Thyroid gland (tissue), 4 donors: ENCODE measurements at places on chromosomes 5 and 9. TPM values are rescaled to one million over a fixed set of nuclear protein-coding genes. Genes with fewer than 3 reads are reported as not detected.

GRCh38 chr5:140570488-140570887 lies 5.9 kb downstream of the SLC35A4 start:
- no peak for DNase-seq

GRCh38 chr9:16000811-16001210 lies 448.0 kb downstream of the CCDC171 start:
- DNase-seq: no peak

DNA sequence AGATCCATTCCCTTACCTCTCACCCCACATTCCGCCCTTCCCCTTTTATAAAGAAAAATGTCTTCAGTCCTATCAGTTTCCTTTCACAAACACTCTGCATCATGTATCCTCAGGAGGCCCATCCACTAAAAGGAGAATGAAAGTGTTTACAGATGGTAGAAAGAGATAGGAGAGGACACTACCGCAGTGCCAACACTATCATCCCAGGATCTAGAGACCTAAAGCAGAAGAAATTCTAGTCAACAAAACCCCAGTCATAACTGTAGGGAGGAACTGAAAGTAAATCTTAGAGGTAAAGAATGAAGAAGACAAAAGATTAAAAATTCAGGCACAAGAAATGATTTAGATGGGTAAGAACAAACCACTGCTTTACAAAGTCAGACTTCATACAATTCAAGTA lies 114.1 kb downstream of the MLLT3 start:
- no peak for DNase-seq

- no peak for DNase-seq
Measured at GRCh38 chr5:54753034-54753433, 232.4 kb downstream of the ESM1 start.

- no peak for DNase-seq
Measured at GRCh38 chr9:72185561-72185960, 36.3 kb downstream of the GDA start.

DNA sequence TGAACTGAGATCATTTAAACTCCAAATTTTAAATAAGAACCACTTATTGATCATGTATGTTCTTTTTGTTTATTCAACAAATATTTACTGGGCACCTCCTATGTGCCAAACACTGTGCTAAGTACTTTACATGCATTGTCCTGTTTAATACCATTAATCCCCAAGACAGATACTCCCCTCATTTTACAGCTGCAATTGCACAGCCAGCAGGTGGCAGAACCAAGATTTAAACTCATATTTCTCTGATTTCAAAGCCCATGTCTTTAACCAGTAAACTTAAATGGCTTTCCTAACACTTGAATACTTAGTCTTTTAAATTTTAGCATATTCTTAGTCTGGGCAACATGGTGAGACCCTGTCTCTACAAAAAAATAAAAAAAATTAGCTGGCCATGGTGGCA lies 43.4 kb upstream of the KIAA1958 start:
- no peak for DNase-seq

DNA sequence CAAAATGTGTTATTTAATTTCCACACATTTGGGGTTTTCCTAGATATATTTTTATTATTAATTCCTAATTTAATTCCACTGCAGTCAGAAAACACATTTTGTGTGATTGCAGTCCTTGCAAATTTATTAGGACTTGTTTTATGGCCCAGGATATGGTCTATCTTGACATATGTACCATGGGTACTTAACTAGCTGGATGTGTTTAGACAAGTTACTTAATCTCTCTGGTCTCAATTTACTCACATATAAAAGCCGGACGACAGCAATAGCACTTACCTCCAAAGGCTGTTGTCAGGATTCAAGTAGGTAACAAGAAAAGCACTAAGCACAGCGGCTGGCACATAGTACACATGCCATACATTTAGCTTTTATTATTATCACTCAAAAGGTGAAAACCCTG lies 118.2 kb upstream of the MSX2 start:
- DNase-seq: no peak

DNA sequence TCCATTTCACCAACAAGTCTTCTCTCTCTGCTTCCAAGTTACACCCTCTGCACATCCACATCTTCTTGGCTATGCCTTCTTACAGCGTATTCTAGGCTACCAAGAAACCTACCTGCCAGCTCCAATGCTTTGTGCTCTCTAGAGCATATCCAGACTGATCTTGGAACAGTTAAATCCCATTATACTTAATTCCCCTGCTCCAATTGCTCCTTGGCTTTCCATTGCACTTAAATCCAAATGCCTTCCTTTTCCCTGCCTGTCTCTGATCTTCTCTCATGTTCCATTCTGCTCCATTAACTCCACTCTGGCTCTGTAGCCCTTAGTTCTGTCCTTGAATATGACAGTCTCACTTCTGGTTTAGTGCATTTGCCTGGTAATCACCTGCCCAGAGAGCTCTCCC lies 322.4 kb downstream of the LRRC70 start:
- no peak for DNase-seq

- no peak for DNase-seq
Measured at GRCh38 chr9:13823026-13823425, 490.9 kb downstream of the NFIB start.

DNA sequence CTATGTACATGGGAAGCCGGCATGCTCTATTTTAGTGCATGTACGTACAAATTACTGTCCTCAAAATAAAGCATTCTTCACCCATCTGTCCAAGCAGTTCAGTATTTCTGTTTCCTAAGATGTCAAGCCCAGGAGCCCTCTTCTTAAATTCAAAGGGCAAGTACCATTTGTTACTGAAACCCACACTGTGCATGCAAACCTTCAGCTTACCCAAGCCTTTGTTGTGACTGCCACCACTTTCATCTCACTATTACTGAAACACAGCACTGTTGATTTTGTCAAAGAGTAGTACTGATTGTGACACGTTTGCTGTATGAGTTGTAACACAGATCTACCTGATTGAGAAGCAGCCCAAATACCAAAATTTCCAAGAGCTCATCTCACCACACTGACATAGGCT lies 390.4 kb upstream of the IZUMO3 start:
- DNase-seq: no peak

- DNase-seq: no peak
Measured at GRCh38 chr5:65858316-65858715, 68.1 kb upstream of the ERBIN start.

GRCh38 chr9:37466037-37466709 lies 923 bp upstream of the ZBTB5 start:
- DNase-seq: peak; percentile 68

GRCh38 chr5:3344671-3345070 lies 251.0 kb upstream of the IRX1 start:
- no peak for DNase-seq

- DNase-seq: no peak
Measured at GRCh38 chr5:175254155-175254554, 189.8 kb downstream of the DRD1 start.

GRCh38 chr9:113467183-113467582 lies 3.7 kb downstream of the RGS3 start:
- no peak for DNase-seq

DNA sequence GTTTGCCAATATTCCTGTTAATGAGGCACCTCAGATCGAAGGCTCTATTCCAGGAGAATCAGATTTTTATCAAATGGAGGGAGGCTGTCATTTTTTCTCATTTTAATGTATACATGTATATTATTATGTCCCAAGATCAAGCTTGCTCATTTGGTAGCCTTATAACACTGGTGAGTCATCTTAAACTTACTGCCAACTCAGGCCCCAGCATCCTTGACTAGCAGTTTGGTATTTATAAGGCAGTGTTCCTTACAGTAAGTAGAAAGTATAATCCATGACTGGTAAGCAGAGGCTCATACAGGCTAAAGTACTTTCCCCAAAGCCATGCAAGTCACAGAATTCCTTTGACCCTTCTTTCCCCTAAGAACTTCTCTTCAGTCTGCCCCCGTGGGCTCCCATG lies 90.7 kb upstream of the NR3C1 start:
- DNase-seq: no peak

- DNase-seq: no peak
Measured at GRCh38 chr9:19446361-19446861, 37.6 kb downstream of the ACER2 start.

DNA sequence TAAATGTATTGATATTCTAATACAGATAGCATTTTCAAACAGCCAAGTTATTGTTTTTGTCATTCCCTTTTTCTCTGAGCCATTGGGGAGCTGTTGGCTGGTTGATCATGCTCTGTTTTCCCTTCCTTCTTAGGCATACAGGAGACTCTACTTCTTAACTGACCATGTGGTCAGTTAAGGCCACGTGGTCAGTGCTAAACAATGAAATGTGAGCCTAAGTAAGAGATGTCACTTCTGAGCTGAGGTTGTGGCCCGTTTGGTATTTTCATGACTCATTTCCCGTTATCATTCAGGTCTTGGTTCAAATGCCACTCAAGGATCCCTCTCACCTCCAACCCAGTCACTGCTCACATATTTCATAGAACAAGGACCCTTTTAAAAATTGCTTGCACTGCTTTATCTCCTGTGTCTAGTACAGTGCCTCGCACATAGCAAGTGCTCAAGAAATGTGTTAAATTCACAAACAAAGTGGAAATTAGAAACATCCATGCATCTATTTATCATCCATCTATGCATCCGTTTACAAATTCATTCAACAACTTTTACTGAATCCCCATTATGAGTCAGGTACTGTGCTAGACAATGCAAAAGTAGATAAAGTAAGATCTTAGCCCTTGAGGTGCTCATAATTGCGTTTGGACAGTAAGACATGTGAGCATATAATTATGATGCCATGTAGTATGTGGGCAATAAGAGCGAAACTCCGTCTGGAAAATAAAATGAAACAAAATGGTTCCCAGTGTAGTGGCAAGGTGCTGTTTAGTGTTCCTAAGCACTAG lies 50.7 kb downstream of the ARRDC3 start:
- DNase-seq: peak; percentile 23

GRCh38 chr9:37464426-37465248 lies 613 bp downstream of the ZBTB5 start:
- DNase-seq: peak; percentile 89

- peak; percentile 32 for DNase-seq
Measured at GRCh38 chr9:757246-757881, 84.1 kb upstream of the DMRT1 start.

GRCh38 chr5:111337133-111337532 lies 112.9 kb downstream of the CAMK4 start:
- DNase-seq: no peak

- DNase-seq: no peak
Measured at GRCh38 chr5:55021410-55021809, 2.6 kb upstream of the GZMK start.

DNA sequence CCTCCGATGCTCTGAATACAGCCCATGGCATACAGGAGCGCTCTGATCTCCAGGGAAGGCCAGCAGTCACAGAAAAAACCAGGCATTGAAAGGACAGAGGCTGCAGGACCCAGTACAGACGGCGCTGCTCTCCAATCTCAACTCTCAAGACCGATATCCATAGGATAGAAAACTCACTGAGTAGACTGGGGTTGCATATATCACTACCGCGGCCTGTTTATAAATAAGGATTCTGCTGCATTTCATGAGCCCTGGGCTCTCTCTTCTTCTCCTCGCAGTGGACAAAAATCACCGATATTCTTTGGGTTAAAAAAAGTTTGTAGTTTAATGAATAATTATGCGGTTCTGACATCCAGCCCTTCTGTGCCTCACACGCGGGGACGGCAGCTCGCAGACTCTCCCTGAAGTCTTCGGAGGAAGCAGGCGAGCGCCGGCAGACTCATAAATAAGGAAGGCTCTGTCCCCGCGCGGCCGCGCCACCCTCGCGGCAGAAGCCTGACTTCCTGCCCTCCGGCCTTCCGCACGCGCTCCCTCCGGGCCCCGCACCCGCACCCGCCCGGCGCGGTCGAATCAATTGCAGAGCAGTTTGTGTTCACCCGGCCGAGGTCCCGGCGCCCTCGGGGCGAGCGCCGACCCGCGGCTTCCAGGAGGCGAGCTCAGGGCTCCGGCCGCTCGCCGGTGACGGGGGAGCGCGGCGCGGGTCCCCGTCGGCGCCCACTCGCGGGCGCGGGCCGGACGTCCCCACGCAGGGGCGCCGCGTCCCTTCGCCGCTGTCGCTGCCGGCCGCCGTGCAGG lies at the start of gene FAM78A:
Gene FAM78A, minus strand, starts transcription at position 417 of the 795 bp plus-strand sequence. Its CDS starts 331 bp downstream, at position 86.
- DNase-seq: no peak

DNA sequence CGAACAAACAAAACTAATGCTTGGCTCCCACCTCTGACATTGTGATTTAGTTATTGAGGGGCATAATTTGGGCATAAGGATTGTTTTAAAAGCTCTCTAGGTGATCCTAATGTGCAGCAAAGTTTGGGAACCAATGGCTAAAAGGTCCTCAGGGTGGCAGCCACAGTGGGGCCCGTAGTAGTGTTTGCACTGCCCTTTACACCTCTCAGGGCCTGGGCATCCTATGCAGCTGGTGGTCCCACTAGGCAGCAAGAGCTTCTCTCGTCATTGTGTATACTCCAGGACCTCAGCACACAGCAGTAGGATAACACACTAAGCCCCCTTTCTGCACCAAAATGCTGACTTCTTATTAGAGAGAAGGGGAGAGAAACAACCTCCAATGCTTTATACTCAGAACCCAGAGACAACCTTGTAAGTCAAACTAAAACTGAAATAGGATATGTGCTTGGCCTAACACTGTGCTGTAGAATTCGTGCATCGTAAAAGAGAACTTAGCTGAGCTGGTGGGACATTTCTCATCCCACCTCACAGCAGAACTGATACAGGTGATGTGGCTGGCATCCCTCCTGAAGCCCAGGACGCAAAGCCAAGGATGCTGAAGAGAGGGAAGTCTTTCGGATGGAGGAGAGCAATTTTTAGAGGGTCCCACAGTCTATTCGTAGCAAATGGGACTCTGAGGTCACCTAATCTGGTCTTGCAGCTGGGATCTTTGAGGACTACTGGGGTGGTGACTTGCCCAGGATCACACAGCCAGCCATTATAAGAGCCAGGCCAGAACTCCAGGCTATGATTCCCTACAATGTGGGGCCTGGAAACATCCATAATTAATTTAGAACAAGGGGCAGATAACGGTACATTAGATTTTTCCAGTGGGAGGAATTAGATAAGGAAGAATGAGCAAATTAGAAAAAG lies 1.2 kb downstream of the GLRX start:
- DNase-seq: no peak

DNA sequence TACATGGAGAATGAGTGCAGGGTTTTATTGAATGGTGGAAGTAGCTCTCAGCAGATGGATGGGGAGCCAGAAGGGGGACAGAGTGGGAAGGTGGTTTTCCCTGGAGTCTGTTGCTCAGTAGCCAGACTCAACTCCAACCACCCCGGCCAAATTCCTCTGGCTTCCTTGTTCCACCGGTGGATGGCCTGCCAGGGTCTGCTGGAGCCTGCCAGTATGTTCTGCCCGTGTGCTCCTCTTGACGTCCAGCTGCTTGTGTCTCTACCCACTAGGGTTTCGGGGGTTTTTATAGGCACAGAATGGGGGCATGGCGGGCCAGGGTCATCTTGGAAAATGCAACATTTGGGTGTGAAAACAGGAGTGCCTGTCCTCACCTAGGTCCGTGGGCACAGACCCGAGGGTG lies 51.4 kb upstream of the KLF9 start:
- DNase-seq: no peak

CDK9 gene
- total RNA-seq: 84.9 TPM

SPATA31A6 gene
- total RNA-seq: not detected

PCDHGC5 gene
- total RNA-seq: 2.0 TPM

CRHBP gene
- total RNA-seq: 1.3 TPM

N4BP3 gene
- 5.3 TPM for total RNA-seq

PRRT1B gene
- total RNA-seq: not detected

INSL6 gene
- total RNA-seq: not detected

TEK gene
- 19.2 TPM for total RNA-seq

SMARCA2 gene
- 148 TPM for total RNA-seq

IL17B gene
- not detected for total RNA-seq
